ENCODE measurements at places on chromosomes 12 and 14.

- DNase-seq = no peak
Measured at GRCh38 chr12:109696485-109697269, 16.9 kb upstream of the FAM222A start.

DNA sequence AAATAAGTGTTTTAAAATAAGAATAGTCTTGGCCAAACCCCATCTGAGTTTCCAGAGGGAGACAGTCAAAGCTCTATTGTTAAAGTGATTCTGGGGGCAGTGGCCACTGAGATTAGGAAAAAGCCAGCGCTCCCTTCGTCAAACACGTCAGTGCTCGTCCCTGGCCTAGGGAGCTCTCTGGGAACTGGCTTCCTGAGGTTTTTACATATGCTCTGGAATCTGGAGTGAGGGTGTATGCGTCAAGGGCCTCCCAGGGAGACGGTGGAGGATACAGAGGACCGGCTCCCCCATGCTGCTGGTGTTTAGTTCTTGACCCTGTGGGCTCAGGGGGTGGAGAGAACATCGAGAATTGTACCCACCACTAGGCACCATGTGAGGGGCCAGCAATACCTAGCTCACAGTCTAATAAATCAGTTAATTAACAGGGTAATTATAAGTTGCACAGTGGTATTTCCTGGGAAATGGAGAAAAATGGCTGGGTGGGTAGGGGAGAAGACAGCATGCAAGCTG, 87.0 kb downstream of the SLC25A47 start:
- DNase-seq = no peak

DNA sequence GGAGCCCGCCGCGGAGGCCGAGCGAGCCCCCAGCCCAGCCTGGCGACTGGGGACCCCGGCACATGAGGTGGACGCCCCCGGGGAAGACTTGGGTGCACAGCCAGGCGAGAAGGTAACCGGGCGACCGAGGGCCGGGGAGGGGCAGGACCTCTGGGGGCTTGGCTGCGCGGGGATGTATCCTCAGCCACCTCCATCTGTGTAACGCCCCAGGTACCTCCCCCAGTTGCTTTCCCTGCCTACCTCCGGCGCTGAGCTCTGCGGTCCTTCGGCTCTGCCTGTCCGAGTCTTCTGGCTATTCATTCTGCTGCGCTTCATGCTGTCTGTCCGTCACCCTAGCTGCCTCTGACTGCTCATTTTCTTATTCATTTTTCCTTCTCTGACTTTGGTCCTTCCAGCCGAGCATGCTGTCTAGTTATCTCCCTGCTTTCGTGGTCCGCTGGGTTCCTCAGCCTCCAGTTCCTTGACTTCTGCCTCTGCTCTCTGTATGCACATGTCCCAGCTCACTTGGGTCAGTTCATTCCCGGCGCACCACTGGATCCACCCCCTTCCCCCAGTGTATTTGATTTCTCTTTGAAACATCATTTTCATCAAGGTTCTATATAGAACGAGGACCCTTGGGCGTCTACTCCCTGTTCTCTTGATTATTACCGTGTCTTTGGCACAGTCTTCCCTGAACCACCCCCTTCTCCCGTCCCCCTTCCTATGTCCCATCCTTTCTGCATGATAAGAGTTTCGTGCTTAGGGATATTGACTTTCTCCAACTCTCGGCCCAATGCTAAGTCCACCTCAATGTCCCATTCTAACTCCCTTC, 612 bp downstream of the PHC1 start:
- peak; percentile 77 for DNase-seq

DNA sequence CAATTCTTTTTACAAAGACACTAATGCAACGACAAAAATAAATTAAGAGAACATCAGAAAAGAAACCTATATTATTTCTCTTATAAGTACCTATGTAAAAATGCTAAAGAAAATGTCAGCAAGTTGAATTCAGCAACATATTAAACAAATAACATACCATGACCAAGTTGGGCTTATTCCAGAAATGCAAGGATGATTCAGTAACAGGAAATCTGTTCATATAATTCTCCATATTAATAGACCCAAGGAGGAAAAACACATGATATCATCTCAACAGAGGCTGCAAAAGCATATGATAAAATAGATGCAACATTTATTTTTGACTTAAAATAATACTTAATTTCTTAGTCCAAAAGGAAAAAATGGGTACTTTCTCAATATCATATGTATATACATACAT, 25.1 kb upstream of the GPHB5 start:
- no peak for DNase-seq

DNA sequence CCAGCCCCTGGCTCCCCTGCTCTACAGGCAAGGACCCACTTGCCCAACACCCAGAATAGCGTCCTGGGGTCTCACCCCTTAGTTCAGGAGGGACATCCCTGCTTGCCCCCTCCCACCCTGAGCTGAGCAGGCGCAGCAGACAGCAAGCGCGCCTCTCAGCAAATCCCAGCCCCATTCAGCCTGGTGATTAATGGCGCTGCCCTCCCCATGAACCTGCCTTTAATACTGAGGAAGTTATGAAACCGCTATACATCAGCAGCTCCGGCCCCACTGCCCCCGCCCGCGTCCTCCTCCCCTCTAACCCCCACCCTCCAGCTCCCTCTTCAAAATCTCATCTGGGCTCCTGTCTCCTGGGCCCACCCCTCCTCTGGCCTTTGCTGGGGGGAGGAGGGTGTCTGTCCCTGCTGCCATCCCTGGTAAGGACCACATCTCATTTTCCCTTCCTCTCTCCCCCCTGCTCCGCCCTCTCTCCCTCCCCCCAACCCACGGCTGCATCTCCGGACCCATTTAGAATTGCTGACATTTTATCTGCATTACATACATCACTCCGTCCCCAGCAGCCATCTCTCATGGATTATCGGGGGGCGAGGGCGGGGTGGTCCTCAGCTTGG, 7.1 kb upstream of the SMUG1 start:
- DNase-seq = peak; percentile 92

All from NCI-H526 (cell line).